Glutamatergic neuron (in vitro differentiated cells): ENCODE measurements at places on chromosomes 7 and 10. TPM values are rescaled to one million over a fixed set of nuclear protein-coding genes. Genes with fewer than 3 reads are reported as not detected.

SND1 gene
- total RNA-seq = 165 TPM

LRIT1 gene
- total RNA-seq = not detected

CDK5 gene
- 52.9 TPM for total RNA-seq

ITGA8 gene
- 0.93 TPM for total RNA-seq

TAS2R5 gene
- 1.3 TPM for total RNA-seq

TAS2R39 gene
- total RNA-seq = not detected

FKBP6 gene
- not detected for total RNA-seq

JMJD1C gene
- 110 TPM for total RNA-seq

CNPY4 gene
- total RNA-seq = 19.3 TPM

TBX20 gene
- 1.2 TPM for total RNA-seq

LFNG gene
- total RNA-seq = 75.5 TPM

ORC5 gene
- 14.7 TPM for total RNA-seq

TTYH3 gene
- 324 TPM for total RNA-seq

MAGI2 gene
- 64.2 TPM for total RNA-seq

TACC2 gene
- total RNA-seq = 499 TPM
